Thoracic aorta (tissue), 2 donors: ENCODE measurements at places on chromosomes 2 and 18. TPM values are rescaled to one million over a fixed set of nuclear protein-coding genes. Genes with fewer than 3 reads are reported as not detected.

DNA sequence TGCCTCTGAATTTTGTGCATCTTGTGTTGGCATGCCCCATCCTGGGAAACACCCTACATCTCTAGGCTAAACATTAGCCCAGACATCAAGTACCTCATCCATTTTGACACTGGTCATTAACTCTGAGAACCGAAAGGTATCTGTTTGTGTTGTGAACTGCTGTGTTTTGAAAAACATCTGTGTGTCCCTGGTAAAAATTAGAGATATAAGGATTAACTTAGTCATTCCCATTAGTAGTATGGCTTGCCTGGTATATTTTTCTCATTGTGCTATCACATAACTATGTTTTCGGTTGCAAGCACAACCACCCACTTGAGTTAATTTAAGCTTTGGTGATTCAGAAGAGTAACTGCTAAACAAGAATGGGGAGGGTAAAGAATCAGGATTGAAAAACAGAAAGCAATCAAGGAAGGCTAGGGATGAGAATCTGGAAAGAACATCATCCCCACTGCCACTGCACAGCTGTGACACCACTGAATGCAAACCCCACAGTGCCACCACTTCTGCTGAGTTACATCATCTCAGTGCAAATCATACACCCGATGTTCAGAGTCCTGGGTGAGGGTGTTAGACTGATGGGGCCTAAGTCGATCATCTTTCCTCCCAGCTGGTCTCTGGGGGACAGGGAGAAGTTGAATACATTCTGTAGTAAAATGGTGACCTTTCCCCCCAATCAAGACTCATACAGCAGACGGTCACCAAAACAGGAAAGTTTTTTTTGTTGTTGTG is 234.0 kb downstream of the EPHA4 start:
- no peak for DNase-seq
- H3K4me3 ChIP-seq: no peak overlapping the region
- no peaks in the 10 kb centered on the region for H3K36me3 ChIP-seq
- H3K27me3 ChIP-seq: no peaks in the 10 kb centered on the region
- H3K4me1 ChIP-seq: no peaks in the 10 kb centered on the region

Gene MBOAT2
- 16.8 TPM for total RNA-seq

- no peak overlapping the region for H3K27ac ChIP-seq
- H3K4me3 ChIP-seq: no peak overlapping the region
- H3K27me3 ChIP-seq: no peaks in the 10 kb centered on the region
- DNase-seq: no peak
- peaks cover 22% of the 10 kb centered on the region for H3K4me1 ChIP-seq
- no peaks in the 10 kb centered on the region for H3K36me3 ChIP-seq
Measured at GRCh38 chr18:44652722-44653121, 28.0 kb upstream of the SETBP1 start.

GRCh38 chr2:66170744-66171330 is 264.1 kb upstream of the MEIS1 start:
- no peak overlapping the region for H3K27ac ChIP-seq
- H3K4me3 ChIP-seq: no peak overlapping the region
- no peak for DNase-seq

DNA sequence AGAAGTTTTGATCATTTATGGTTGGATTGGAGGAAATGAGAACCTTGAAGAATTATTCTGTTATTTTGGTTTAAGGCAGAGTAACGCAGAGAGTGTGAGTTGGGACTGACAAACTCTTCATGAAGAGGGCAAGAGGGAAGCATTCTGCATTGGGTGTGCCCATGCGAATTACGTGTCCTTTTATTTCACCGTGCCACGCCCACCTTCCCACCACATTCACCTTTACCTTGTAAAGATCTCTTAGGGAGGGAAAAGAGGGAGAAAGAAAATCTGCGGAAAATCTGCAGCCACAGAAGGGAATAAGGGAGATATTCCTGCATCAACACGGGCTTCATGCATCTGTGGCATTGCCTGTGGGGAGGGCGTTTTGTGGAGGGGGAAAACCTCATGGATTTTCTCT is 31.8 kb downstream of the SLC9A4 start:
- H3K36me3 ChIP-seq: no peaks in the 10 kb centered on the region
- no peak overlapping the region for H3K4me3 ChIP-seq

- H3K27ac ChIP-seq: no peak overlapping the region
- H3K4me3 ChIP-seq: no peak overlapping the region
- DNase-seq: no peak
- H3K4me1 ChIP-seq: no peaks in the 10 kb centered on the region
- no peaks in the 10 kb centered on the region for H3K36me3 ChIP-seq
- no peaks in the 10 kb centered on the region for H3K27me3 ChIP-seq
Measured at GRCh38 chr18:10047237-10047636, 133.4 kb downstream of the VAPA start.

GRCh38 chr2:135985826-135986393 is 484 bp upstream of the DARS1 start:
- peak overlapping the region; percentile 82 for H3K4me3 ChIP-seq
- H3K4me1 ChIP-seq: peaks cover 9% of the 10 kb centered on the region
- no peaks in the 10 kb centered on the region for H3K36me3 ChIP-seq
- peak overlapping the region; percentile 89 for H3K27ac ChIP-seq

DNA sequence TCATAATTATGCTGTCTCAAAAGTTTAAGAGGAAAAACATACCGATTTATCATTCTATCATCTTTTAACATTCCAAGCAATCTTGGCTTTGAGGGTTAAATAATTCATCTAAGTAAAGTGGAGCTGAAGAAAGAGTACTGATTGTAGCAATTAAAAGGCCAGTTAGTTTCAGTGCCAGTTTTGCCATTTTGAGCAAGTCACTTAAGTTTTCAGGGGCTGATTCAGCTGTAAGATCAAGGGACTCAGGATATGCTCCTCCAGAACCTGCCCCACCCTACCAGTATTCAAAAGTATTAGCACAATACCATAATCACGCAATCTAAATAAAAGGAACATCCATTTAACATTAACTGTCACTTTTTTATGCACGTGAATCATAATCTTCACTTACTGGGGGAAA is 1.9 kb downstream of the SS18 start:
- peaks cover 19% of the 10 kb centered on the region for H3K4me1 ChIP-seq
- no peaks in the 10 kb centered on the region for H3K27me3 ChIP-seq
- no peak overlapping the region for H3K27ac ChIP-seq
- H3K36me3 ChIP-seq: no peaks in the 10 kb centered on the region
- no peak for DNase-seq
- peak overlapping the region; percentile 99 for H3K4me3 ChIP-seq

Gene DCC
- total RNA-seq: not detected

DNA sequence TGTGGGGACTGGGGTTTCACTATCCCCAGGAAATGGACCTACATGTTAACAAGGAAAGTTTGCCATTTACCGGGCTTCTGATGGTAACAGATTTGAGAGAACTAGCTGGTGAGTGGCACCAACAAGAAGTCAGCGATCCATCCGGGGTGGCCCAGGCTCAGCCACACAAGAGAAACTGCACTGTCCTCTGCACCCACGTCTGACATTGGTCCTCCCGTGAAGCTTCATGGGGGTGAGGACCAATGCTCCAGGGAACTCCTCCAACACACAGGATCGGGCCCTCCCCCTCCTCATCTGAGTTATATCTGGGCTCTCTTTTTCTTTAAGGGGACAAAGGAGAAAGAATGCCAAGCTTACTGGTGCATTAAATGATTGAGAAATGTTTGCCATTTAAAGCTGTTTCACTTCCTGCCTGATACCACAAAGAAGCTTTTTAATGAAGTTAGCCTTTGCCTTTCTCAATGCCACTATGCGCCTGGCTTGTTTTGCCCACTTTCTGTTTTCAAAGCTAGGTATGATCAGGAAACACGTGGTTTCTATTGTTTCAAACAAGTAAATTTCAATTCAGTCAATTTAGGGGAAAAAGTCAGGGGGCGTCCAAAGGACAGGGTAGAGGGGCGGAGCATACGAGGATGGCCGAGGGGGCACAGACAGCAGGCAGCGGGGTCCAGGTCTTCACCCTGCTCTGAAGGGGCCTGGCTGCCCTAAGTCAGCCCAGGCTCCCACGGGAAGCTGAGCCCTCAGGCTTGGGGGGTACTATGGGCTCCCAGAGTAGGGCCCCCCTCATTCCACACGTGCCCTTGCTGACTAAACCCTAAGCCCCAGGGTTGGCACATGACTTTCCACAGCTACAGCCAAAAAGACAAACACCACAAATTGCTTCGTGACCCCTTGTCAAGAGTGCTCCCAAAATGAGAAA is 204.0 kb upstream of the ID2 start:
- H3K27ac ChIP-seq: no peak overlapping the region
- peak overlapping the region; percentile 20 for H3K4me3 ChIP-seq
- H3K4me1 ChIP-seq: no peaks in the 10 kb centered on the region

GRCh38 chr2:112876971-112877361 is 34.0 kb upstream of the IL37 start:
- no peak for DNase-seq
- no peak overlapping the region for H3K27ac ChIP-seq
- H3K4me3 ChIP-seq: no peak overlapping the region
- H3K4me1 ChIP-seq: no peaks in the 10 kb centered on the region

DNA sequence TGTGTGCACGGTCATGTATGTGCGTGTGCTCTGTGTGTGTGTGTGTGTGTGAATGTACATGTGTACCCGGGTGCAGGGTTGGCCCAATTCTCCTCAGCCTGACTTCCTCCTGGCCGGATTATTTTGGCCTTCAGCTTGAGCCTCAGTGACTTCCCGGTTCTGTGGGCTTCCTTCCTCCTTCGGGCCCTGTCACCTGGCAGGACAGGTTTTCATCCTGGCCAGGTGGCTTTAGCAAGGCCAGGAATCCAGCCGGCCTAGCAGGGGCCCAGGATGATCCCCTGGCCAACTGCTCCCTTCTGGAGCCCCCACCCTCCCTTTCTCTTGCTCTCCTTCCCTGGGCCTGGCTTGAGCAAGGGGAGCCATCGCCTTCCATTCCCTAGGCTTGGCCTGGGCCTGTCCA is 140.5 kb downstream of the INHBB start:
- H3K4me3 ChIP-seq: no peak overlapping the region
- H3K4me1 ChIP-seq: no peaks in the 10 kb centered on the region
- no peak for DNase-seq

- H3K36me3 ChIP-seq: no peaks in the 10 kb centered on the region
- H3K27me3 ChIP-seq: no peaks in the 10 kb centered on the region
- H3K27ac ChIP-seq: no peak overlapping the region
- no peak overlapping the region for H3K4me3 ChIP-seq
Measured at GRCh38 chr2:138485019-138485418, 16.6 kb upstream of the SPOPL start.

DNA sequence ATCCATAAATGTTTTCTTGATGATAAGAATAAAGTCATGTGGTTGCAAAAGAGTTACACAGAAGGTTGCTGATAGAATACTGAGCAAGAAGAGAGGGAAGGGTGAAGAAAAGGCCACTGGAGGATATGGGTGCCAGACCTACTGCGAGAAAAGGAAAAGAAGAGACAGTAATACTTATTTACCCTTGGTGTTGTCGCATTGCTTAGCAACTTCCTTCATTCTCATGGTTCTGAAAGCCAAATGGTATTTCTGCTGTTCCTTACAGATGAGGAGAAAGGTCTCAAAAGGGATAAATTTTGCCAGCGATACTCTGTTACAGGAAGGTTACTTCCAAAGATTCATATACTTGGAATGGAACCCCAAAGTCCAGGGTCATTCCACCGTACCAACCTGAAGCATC is 62.5 kb downstream of the LHCGR start:
- no peak overlapping the region for H3K27ac ChIP-seq
- H3K36me3 ChIP-seq: no peaks in the 10 kb centered on the region
- no peak overlapping the region for H3K4me3 ChIP-seq
- no peaks in the 10 kb centered on the region for H3K27me3 ChIP-seq
- DNase-seq: no peak

- DNase-seq: no peak
- no peak overlapping the region for H3K4me3 ChIP-seq
- H3K4me1 ChIP-seq: no peaks in the 10 kb centered on the region
- H3K36me3 ChIP-seq: no peaks in the 10 kb centered on the region
- no peak overlapping the region for H3K27ac ChIP-seq
- no peaks in the 10 kb centered on the region for H3K27me3 ChIP-seq
Measured at GRCh38 chr2:202102425-202103000, 29.5 kb downstream of the KIAA2012 start.

Gene UGT1A10
- total RNA-seq: 0.41 TPM

DNA sequence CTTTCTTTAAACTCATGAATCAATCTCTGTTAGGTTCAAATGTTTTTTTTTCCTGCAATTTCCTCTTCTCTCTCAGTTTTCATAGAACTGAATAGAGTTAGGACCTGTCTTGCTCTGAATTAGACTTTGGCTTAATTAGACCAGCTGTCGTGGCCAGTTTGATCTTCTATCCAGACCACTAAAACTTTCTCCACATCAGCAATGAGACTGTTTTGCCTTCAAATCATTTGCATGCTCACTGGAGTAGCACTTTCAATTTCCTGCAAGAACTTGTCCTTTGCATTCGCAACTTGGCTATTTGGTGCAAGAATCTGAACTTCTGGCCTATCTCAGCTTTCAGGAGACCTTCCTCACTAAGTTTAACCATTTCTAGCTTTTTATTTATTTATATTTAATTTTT is 2002.2 kb upstream of the PIK3C3 start:
- H3K4me1 ChIP-seq: no peaks in the 10 kb centered on the region
- H3K27ac ChIP-seq: no peak overlapping the region
- H3K36me3 ChIP-seq: no peaks in the 10 kb centered on the region
- H3K4me3 ChIP-seq: no peak overlapping the region
- no peak for DNase-seq
- no peaks in the 10 kb centered on the region for H3K27me3 ChIP-seq

DNA sequence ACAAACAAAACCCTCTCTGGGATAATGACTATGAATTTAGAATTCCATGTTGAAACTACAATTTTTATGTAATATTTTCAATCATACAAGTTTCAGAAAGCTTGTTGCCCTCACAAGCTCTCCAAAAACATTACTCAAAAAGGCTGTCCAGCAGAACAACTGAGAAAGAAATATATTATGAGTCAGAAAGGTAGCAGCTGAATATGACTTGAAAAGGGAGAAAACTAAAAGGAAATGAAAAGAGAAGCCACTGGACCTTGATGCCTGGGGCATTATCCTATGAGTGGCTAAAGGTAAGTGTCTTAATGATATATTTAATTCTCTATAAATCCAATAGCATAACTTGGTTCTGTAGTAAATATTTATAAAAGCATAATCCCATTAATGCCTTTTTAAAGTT is 61.8 kb downstream of the NXPH2 start:
- no peaks in the 10 kb centered on the region for H3K36me3 ChIP-seq
- DNase-seq: no peak
- H3K27ac ChIP-seq: no peak overlapping the region
- H3K27me3 ChIP-seq: no peaks in the 10 kb centered on the region

GRCh38 chr2:62472312-62472711 is 33.7 kb downstream of the TMEM17 start:
- no peaks in the 10 kb centered on the region for H3K36me3 ChIP-seq
- H3K4me1 ChIP-seq: peaks cover 38% of the 10 kb centered on the region
- DNase-seq: no peak
- no peak overlapping the region for H3K27ac ChIP-seq
- no peak overlapping the region for H3K4me3 ChIP-seq
